ENCODE measurements at places on chromosomes 3 and 15. TPM values are rescaled to one million over a fixed set of nuclear protein-coding genes. Genes with fewer than 3 reads are reported as not detected.
A peak's percentile ranks its signal among the peaks of the same experiment; 100 is the strongest.

The SLC2A2 gene
- not detected for total RNA-seq

DNA sequence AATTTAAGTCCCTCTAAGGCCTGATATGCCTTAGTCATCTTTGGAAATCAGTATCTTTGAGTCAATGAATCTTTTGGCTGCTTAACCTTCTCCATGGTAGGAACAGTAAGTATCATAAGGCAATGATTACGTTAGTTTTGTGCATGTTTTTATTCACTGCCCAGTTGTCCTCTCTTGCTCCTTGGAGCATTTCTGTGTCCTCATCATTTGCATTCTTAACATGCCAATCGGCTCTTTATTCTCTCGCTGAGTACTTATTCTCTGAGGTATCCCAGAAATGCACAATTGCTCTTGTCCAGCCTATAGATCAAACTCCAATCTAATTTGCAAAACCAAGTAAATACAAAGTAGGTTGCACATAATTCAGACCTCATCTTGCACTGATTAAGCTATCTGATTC lies 405.0 kb upstream of the IL12A start:
- H3K36me3 ChIP-seq = no peaks in the 10 kb centered on the region
- H3K27me3 ChIP-seq = no peaks in the 10 kb centered on the region
- H3K4me3 ChIP-seq = no peak overlapping the region
- H3K4me1 ChIP-seq = no peaks in the 10 kb centered on the region

DNA sequence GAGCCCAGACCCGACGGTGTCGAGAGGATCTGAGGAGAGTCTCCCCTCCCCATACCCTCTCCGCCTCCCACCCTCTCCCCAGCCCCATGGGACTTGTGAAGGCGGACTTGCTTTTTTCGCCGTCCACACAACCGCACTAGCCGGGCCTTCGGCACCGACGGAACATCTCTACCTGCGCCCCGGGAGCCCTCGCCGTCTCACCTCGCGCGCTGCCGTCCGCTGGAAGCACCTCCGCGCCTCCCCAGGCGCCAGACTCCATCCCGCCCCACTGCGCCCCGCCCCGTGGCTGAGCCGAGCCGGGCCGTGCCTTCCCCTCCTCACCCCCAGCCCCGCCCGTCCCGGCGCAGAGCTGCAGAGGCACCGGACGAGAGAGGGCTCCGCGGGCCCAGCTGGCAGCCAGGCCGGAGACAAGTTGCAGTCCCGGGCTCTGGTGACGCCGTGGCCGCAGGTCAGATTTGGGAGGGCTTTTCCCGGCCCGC lies at the start of the genes DUOX1 and DUOXA1:
Gene DUOX1, plus strand, starts transcription at position 344 of the 479 bp plus-strand sequence. CDS start 1,973 bp downstream, outside the sequence.
Gene DUOXA1, minus strand, starts transcription at position 229 of the 479 bp plus-strand sequence. CDS start 6,865 bp downstream, outside the sequence.
- peak within 1 kb of the TSS; percentile 20 for H3K4me3 ChIP-seq
- no peak within 1 kb of the TSS for H3K27ac ChIP-seq

The SYNPR gene
- 8.3 TPM for total RNA-seq

The GOLGA6L4 gene
- total RNA-seq = 0.15 TPM

GRCh38 chr3:133986311-133986710 lies 43.4 kb downstream of the SLCO2A1 start:
- H3K27ac ChIP-seq = no peak overlapping the region
- no peak for DNase-seq
- H3K4me3 ChIP-seq = no peak overlapping the region
- no peaks in the 10 kb centered on the region for H3K4me1 ChIP-seq
- H3K36me3 ChIP-seq = no peaks in the 10 kb centered on the region

DNA sequence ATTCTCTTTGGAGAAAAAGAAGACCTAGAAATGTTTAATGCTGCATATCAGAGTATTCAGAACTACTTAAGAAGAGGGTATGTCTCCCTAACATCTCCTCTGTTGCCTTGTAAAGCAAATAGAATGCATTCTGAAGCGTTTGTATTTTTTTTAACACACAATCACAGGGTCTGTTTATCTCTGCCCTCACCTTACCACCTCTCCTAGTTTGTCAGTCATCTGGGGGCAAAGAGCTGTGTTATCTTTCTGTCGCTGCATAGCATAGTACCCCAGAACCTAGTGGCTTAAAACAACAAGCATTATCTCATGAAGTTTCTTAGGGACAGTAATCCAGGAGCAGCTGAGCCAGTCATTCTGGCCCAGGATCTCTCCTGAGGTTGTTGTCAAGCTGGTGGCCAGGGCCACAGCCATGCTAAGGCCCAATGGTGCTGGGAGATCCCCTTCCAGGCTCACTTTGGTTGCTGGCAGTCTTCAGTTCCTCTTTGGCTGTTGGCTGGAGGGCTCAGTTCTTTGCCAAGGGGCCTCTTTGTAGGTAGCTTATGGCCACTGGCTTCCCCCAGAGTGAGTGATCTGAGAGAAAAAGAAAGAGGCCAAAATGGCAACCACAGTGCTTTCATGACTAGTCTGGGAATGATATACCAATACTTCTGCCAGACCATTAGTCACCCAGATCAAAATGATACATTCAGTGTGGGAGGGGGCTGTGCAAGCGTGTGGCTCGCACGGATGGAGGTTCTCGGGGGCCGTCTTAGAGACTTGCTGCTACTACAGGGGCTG lies 17.8 kb downstream of the EDEM1 start:
- DNase-seq = no peak
- H3K4me3 ChIP-seq = no peak overlapping the region
- peaks cover 96% of the 10 kb centered on the region for H3K36me3 ChIP-seq
- H3K4me1 ChIP-seq = no peaks in the 10 kb centered on the region
- no peak overlapping the region for H3K27ac ChIP-seq

DNA sequence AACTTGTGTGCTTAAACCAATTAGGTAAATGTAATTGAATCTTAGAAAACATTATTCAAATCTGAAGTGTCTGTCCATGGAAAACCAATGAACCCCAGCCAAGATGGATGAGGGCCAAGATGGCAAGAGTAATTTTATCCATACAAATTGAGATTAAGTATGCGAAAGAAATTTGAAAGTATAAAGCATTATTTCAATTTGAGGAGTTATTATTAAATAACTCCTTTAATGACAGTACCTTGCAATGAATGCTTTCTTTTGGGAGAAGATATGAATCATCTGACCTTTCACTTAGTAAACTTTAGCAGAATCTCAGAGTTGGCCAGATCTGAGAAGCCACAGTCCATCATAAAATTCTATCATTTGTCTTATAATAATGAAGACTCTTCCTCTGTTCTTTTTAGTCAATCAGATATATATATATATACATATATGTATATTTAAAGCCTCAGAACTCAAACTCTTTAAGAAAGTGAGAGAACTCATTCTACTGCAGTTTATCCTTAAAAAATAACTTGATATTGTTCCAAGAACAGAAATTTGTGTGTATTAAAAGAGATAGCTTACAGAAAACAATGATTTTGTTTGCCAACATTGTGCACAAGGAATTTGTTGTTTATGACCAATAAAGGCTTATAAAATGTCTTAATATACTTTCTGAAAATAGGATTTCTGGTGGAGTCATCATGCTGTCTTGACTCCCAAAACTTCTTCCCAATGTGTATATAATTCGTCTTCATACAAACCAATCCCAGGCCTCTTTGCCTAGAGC lies 434.8 kb upstream of the THBS1 start:
- H3K36me3 ChIP-seq = no peaks in the 10 kb centered on the region
- no peak overlapping the region for H3K4me3 ChIP-seq
- no peak for DNase-seq
- no peaks in the 10 kb centered on the region for H3K4me1 ChIP-seq
- H3K27me3 ChIP-seq = no peaks in the 10 kb centered on the region

The VWA5B2 gene
- total RNA-seq = not detected

DNA sequence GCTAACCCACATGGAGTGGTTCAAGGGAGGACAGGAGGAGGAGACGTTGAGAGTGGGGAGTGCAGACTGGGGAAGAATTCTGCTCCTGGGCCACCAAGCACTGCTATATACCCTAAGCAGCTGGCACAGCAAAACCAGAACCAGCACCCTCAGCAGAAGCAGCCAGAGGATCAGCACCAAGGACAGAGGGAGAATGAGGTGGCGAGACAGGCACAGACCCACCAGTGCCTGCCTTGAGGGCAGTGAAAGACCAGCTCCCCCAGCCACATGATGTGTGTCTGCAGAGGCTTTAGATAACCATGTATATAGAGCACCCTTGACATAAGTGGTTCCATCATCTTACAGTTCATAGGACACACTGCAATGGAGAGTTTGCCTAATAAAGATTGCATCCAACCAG lies 319.0 kb downstream of the GABRB3 start:
- peaks cover 7% of the 10 kb centered on the region for H3K36me3 ChIP-seq
- no peaks in the 10 kb centered on the region for H3K27me3 ChIP-seq
- no peak overlapping the region for H3K4me3 ChIP-seq
- H3K27ac ChIP-seq = no peak overlapping the region
- no peak for DNase-seq

The TASOR gene
- 39.5 TPM for total RNA-seq

DNA sequence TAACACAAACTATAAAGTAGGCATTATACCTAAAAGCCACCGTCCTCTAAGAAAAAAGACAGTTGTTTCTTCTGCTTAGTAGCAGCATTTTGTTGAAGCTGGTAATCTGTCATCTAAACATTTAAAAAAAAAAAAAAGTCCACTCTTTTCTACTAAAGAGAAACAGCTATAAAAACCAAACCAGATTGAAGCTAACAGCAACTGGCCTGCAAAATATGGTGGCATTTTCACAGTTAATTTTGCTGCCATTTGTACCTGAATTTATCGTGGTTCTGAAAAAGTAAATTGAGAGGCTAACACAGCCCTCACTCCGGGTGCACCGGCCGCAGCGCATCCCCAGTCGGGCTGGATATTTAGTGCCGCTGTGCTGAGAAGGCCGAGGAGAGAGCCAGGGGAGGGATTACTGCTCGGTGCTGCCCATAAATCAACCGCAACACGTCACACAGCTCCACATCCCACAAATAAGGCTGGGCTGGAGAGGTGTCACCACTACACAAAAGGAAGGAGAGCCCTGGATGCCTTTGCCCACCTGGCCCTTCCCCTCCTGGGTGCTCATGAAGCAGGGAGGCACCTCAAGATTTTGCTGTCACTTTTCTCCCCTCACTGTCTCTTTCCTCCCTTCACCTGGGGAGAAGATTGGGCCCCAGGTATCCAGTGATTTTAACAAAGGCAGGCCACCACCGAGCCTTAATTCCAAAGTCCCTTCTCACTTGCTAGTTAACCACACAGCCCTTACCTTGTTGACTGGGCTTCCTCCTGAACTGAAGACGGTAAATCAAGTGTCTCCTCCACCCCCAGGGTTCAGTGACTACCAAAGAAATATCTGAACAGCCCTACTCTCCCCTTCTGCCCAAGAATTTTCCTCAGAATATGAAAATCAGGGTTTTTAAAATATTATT lies 44.4 kb downstream of the MECOM start:
- no peak overlapping the region for H3K4me3 ChIP-seq
- H3K36me3 ChIP-seq = no peaks in the 10 kb centered on the region
- peaks cover 4% of the 10 kb centered on the region for H3K4me1 ChIP-seq
- no peak for DNase-seq
- no peaks in the 10 kb centered on the region for H3K27me3 ChIP-seq
- H3K27ac ChIP-seq = no peak overlapping the region

DNA sequence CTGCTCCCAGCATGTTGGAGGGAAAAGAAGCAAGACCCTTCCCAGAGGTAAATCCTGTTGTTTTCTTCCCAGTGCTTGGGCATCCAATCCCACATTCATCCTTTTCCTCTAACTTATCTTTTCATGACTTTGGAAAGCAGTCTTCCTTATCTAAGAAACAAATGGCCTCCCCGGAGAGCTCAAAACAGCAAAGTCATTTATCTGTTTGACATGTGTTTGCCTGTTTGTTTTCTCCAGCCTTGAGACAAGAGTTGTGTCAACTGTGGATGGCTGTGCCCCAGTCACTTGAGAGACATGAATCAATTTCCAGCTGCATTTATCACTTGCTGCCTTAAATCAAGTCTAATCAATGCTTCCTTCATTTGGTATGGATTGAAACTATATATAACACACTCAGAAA lies 103.9 kb downstream of the SHQ1 start:
- H3K4me3 ChIP-seq = no peak overlapping the region
- no peaks in the 10 kb centered on the region for H3K36me3 ChIP-seq
- no peaks in the 10 kb centered on the region for H3K27me3 ChIP-seq
- H3K4me1 ChIP-seq = peaks cover 10% of the 10 kb centered on the region

DNA sequence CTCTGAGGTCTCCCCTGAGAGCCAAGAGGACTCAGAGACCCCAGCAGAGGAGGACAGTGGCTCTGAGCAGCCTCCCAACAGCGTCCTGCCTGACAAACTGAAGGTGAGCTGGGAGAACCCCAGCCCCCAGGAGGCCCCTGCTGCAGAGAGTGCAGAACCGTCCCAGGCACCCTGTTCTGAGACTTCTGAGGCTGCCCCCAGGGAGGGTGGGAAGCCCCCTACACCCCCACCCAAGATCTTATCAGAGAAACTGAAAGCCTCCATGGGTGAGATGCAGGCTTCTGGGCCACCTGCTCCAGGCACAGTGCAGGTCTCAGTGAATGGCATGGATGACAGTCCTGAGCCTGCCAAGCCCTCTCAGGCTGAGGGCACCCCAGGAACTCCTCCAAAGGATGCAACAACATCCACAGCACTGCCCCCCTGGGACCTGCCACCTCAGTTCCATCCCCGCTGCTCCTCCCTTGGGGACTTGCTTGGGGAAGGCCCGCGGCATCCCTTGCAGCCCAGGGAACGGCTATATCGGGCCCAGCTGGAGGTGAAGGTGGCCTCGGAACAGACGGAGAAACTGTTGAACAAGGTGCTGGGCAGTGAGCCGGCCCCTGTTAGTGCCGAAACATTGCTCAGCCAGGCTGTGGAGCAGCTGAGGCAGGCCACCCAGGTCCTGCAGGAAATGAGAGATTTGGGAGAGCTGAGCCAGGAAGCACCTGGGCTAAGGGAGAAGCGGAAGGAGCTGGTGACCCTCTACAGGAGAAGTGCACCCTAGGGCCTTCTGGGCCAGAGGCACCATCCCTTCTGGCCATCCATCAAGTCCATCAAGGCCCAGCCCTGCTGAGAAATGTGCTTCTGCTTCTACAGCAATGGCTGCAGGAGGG lies 23.6 kb downstream of the PLEKHO2 start:
- H3K36me3 ChIP-seq = peaks cover 44% of the 10 kb centered on the region
- no peaks in the 10 kb centered on the region for H3K27me3 ChIP-seq
- H3K4me1 ChIP-seq = no peaks in the 10 kb centered on the region
- H3K4me3 ChIP-seq = no peak overlapping the region
- DNase-seq = no peak

- H3K4me1 ChIP-seq = no peaks in the 10 kb centered on the region
- no peaks in the 10 kb centered on the region for H3K36me3 ChIP-seq
- no peak overlapping the region for H3K27ac ChIP-seq
- no peak overlapping the region for H3K4me3 ChIP-seq
Measured at GRCh38 chr3:151012753-151013152, 40.2 kb upstream of the CLRN1 start.

The ZNF654 gene
- total RNA-seq = 7.2 TPM

DNA sequence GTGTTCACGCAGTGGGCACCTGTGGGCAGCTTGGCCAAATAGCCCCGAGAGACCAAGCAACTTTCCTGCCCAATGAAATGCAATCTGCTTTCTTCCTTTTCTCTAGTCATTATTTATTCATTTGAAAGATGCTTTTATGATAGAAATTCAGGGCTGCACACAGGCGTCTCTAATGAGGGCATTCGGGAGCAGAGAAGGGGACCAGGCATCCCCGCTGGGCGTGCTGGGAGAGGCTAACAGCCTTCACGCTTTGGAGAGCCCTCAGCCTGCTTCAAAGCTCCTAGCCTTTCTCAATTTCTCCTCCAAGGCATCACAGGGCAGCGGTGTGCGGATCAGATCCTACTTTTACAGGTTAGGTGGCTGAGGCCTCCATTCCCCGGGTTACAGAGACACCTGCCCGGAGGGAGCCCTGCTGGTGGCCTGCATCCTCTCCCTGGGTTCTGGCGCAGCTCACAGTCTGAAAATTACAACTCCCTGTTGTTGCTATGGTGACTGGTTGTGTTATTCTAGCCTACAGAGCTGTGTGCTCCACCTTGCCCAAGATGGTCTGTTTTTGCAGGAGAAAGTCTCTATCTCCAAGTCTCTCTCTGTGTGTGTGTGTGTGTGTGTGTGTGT lies 21.8 kb upstream of the KLF13 start:
- H3K36me3 ChIP-seq = no peaks in the 10 kb centered on the region

The OSBPL10 gene
- 4.2 TPM for total RNA-seq

All from right atrium auricular region (tissue), 2 donors.